ENCODE measurements at places on chromosomes 5 and 9.

DNA sequence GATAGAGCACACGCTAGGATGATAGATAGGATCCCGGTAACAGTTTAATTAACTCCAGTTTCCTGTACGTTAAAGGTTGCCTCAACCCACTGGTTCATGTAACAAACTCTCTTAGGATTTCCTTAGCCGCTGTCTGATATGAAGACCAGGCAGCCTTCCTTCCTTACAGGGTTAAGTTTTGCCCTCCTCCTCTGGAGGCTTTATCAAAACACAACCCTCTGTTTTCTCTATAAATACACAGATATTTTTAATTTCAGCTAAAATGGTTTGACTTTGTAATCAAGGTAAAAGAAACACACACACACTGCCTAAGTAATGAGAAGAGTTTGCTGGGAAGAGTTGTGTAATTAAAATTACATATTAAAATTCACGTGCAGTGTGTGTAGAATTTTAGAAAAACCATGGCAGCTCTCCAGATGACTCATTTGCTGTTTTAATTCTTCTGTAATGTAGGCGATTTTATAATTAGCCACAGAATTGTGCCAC lies 369.8 kb downstream of the CSNK1G3 start:
- DNase-seq: no peak

DNA sequence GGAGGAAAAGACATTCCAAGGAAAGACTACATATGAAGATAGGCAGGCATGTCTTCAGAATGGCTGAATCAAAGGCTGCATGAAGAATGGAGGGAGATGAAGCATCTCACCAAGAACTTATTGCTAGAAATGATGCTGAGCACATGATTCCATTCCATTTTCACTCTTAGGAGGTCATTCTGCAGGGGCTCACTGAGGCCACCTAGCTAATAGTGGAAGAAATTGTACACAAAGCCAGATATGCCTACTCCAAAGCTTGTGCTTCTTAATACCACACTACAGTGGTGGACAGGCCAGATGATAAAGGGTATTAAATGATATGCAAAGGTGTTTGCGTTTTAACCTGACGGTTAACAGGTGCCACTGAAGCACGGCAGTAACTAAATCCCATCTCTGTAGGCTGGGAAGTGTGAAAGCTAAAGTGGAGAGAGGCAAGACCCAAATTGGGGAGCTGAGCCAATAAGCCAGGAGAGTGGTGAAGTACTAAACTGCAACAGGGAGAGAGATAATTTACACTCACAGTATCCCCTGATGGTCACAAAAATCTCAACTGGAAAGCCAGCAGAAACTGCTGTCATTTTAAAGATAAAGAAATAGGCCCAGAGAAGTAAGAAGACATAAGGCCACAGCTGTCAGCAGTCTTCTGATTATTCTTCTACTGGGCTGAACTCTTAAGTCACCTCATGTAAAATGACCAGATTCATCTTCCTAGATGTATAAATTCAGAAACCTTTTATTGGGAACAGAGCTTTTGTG lies 14.6 kb downstream of the NDUFA8 start:
- no peak for DNase-seq

GRCh38 chr9:137354845-137355760 lies 53.0 kb upstream of the NRARP start:
- DNase-seq: no peak

DNA sequence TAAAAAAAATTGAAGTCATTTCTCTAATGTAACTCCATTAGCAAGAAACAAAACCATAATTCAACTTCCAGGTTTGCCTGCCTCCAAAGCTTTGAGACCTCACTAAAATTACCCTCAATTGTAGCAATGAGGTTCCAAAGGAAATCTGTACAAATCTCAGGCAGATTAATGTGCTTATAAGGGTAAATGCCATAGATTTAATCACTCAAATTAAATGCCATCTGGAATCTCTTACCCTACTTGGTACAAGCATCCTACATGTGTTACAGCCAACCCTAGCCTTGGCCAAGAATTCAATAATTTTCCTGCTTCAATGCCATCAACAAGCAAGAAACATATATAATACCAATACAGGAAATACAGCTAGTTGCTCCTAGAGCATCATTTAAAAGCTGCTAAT lies 452.8 kb downstream of the RAB3C start:
- DNase-seq: no peak

DNA sequence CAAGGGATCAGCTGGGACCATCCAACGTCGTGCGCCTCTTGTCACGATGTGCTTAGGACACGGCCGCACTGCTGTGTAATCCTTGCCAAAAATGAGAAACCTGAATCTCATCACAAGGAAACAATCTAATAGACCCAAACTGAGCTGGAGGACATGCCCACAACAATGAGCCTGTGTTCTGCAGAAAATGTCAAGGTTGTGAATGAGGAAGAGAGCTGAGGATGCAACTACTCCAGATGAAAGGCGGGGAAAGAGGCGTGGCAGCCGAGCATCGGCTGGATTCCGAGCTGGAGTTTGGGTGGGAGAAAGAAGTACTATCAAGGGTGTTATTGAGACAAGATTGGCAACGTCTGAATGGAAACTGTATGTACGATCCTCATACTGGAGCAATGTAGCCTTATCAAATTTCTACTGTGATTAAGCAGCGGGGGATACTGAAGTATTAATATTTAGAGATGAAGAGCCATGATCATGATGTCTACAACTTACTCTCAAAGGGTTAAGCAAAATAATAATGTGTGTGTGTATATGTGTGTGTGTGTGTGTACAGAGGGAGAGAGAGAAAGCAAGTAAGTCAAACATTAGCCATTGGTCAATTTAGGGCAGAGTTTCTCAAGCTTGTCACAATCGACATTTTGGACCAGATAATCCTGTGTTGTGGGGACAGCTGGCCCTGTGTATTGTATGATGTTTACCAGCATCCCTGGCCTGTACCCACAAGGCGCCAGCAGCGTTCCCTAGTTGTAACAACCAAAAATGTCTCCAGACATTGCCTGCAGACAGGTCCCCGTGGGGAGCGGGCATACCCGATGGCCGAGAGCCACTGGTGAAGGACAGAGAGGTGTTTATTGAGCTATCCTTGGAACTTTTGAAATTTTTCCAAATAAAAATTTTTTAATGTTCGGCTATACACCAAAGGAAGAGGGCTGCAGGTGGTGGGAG lies 46.5 kb downstream of the DUSP1 start:
- no peak for DNase-seq

GRCh38 chr5:53923961-53924360 lies 363.5 kb downstream of the NDUFS4 start:
- DNase-seq: no peak

- no peak for DNase-seq
Measured at GRCh38 chr5:173675287-173675996, 59.0 kb upstream of the BOD1 start.

DNA sequence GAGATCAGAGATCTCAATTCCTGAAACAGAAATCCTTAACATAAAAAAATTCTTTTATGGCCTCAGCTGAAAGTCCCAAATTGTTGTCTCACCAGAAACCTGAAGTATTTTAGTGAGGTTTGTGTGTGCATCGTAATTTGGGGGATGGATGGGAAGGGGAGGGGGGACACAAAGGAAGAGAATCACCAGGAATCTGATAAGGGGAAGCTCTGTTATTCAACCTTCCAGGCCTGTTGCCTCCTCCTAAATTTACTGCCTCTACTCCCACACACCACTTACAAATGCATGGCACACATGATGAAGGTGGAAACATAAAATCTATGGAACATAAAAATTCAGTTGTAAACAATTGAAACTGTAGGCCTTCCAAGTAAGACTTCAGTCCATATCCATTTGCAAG lies 97.7 kb downstream of the NPR3 start:
- no peak for DNase-seq

DNA sequence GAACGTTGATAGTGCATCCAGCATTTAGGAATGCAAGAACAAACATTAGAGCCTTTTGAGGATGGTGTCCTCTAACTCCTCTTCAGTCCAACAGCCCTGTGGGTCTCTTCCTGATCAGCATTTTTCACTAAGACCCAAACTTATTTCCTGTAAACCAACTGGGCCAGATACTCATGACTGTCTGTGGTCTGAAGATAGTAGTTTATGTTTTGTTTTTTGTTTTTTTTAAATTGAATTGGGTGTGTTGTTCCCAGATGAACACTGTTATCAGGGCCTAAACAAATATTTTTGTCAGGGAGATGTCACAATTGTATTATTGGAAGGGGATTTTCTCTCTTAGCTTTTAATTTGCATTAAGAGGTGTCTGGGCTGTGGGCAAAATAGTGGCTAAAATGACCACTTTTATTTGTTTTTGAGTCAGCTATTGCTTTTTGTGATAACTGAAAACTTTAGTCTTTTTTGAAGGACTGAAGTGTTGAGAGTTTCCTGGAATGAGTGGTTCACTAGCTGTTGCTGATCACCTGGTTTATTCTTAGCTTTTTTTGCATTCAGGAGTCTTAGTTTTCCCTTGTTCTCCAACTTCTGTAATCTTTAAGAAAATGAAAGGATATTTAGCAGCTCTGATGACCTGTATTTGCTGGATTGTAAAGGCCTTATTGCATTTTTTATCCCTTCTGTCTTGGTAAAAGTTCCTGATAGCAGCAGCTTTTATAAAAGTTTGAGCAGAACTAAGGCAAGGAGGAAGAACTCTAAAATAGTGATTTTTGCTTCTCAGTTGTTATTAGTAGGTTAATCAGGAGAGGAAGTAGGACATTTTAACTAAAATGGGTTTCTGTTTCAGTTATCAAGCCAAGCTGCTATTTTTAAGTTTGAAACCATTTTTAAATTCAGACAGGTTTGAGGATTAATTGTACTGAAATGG lies 5.5 kb downstream of the MAN2A1 start:
- no peak for DNase-seq

GRCh38 chr5:36528588-36528987 lies 77.8 kb upstream of the SLC1A3 start:
- DNase-seq: no peak

GRCh38 chr5:167167191-167167795 lies 1124.2 kb upstream of the WWC1 start:
- no peak for DNase-seq

DNA sequence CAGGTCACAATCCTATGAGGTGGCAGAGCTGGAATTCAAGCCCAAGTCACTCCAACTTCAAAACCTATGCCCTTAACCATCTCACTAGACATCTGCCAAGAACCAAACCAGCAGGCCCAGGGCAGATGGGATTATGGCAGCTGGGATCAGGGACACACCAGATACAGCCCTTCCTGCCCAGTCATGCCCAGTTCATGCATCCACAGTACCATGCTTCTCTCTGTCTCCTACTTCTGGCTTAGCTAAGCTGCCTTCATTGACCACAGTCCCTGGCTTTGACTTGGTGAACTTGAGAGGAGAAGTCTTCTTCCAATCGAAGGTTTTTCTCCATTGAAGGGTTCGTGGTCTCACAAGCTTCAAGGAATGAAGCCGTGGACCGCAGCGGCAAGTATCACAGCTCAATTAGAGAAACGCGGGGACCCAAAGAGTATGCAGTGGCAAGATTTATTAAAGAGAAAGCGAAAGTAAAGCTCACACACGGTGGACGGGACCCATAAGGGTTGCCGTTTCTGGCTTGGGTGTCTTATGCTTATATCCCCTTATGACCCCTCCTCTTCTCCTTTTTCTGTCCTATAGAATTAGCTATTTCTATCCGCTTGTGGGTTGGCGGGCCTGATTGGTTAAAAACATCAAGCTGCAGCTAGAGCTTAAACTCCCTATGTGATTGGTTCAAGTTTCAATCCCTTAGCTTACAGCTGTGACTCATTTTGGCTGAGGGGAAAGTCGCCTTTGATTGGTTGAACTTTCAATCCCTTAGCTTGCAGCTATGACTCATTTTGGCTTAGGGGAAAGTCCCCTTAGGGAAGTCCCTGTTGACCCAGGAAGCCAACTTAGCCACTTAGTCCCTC lies 101.2 kb downstream of the TRIM36 start:
- DNase-seq: peak; percentile 4

DNA sequence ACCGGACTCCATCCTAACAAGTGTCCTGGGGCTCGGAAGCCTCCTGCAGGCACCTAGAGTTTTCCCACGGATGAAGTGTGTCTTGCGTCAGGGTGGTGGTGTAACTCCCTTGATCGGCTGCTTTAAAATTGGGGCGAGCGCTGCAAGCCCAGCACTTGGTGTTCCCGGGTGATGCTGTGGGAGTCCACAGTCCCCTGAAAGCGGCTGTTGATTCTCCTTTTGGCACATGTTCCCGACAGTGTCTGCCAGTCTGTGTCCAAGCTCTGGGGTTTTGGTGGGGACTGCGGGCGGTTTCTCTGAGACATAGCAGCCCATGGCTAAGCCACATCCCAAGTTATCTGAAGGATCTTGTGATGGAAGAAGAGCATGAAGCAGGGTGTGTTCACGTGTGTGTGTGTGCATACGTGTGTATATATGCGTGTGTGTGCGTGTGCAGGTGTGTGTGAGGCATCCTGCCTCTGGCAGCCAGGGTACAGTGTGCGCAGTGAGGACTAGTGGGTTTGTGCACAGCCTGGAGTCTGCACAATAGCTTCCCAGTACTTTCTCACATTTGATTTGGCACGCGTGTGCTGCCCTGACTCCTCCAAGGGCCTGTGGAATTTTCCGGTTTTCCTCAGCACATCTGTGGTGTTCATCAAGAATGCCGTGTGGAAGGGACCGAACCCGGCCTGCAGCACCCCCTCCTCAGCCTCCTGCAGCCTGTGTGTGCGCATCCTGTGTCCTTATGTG lies 16.9 kb downstream of the SLC25A48 start:
- DNase-seq: no peak

GRCh38 chr9:135815413-135815812 lies 91.9 kb downstream of the CAMSAP1 start:
- no peak for DNase-seq

GRCh38 chr5:62371409-62371808 lies 32.3 kb downstream of the DIMT1 start:
- no peak for DNase-seq

DNA sequence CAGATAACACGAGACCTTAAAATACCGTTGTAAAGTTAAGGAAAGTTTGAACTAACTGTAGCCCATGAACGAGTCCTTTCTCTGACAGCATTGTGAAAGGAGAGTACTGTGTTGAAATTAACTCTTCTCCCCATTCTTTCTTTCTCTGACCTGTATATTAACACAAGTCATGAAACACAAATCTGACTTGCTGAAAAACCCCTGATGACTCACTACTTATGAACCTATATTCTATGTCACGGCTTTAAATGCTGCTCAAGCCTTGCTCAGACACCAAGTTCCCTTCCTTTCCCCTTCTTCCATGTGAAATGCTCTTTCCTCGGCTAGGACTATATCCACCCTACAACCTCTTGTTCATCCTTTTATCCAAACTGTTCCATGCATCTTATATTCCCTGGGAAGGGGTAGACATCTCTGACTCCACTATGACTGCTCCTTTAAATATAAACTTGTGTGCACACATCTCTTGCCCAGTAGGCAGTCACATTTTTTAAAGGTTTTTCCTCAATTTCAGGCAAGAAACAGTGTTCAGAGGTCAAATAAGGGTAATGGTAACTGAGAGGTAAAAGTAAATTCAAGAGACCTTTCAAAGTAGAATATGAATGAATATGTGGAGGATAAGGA lies 142.9 kb downstream of the NFIB start:
- no peak for DNase-seq

DNA sequence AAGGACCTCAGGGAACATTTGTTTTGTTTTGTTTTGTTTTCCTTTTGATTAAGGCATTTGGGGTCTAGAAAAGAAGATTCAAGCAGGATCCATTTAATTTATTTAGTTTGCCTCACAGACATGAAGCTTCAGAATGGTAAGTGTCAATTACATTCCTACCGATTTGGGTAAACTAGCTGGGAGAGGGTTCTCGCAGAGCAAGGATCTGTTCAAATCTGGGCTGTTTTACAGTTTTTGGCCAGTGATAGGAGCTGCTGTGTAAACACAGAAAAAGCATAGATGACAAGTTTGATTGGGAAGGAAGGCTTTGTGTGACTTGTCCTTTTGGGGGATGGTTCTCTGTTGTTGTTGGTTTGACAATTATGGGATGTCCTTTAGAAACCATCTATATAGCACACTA lies 470.3 kb upstream of the WWC1 start:
- DNase-seq: no peak

GRCh38 chr5:129767927-129768380 lies 20.1 kb downstream of the MINAR2 start:
- DNase-seq: peak; percentile 15
